Left lobe of liver (tissue), 2 donors: ENCODE measurements at places on chromosomes 3 and 15.

- DNase-seq: no peak
Observed at GRCh38 chr3:97257942-97258697, 443.7 kb downstream of the EPHA6 start.

DNA sequence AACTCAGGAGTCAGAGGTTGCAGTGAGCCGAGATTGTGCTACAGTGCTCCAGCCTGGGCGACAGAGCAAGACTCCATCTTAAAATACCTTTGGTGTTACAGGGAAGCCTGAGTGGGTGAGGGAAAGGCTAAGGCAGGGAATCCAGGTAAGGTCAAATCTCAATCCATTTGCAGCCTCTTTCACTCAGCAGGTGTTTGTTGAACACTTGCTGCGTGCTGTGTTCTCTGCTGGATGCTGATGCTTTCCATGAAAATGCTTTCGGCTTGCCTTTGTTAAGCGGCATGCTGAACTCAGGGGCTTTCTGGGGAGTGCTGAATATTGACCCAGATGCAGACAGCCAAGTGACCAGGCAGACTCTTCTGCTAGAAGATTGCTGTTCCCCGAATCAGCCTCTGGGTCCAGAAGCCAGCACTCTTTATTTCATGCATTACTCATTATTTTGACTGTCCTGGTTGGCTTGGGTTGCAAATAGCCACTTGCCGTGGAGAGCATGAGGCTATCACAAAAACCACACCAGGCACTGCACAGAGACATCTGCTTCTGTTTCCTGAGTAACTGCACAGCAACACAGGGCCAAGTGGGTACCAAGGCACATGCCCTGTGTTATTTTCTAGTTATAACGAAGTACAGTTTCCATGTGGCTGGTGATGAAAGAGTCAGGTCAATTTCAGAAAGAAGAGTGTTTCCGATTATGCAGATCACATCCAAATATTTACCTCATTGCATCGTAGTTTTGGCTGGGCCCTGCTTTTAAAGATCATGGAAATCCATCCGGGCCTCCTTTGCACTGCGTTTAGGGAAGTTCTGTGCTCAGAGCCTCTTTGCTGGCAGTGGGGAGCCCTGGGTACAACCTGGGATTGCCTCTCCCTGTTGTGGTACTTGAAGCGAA is 88.6 kb downstream of the THSD4 start:
- no peak for DNase-seq

- DNase-seq: no peak
Observed at GRCh38 chr3:116841003-116841735, 131.6 kb downstream of the TUSC7 start.

- DNase-seq: peak; percentile 54
Observed at GRCh38 chr3:129624347-129625071, 18.0 kb upstream of the PLXND1 start.

- no peak for DNase-seq
Observed at GRCh38 chr3:12503126-12503957, 19.1 kb downstream of the TSEN2 start.

DNA sequence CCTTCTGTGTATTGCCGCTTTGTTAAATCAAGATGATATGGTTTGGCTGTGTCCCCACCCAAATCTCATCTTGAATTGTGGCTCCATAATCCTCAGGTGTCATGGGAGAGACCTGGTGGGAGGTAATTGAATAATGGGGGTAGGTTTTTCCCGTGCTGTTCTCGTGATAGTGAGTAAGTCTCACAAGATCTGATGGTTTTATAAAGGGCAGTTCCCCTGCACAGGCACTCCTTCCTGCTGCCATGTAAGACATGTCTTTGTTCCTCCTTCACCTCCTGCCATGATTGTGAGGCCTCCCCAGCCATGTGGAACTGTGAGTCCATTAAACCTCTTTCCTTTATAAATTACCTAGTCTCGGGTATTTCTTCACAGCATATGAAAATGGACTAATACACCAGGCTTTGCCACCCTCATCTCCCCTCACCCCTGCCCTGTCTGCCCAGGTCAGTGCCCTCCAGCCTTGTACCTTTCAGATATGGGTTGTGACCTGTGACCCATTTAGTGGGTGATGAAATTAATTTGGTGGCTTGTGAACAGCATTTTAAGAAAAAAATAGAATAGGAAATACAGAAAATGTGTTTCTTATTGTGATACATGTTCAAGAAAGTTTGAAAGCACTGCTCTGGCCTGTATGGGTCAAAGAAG is 56.1 kb upstream of the MCF2L2 start:
- peak; percentile 75 for DNase-seq

- no peak for DNase-seq
Observed at GRCh38 chr3:135806317-135806716, 159.2 kb upstream of the PPP2R3A start.
